ENCODE measurements at places on chromosomes 1 and 21. TPM values are rescaled to one million over a fixed set of nuclear protein-coding genes. Genes with fewer than 3 reads are reported as not detected.

- H3K36me3 ChIP-seq, result no peaks in the 10 kb centered on the region
- no peak for DNase-seq
- peaks cover 44% of the 10 kb centered on the region for H3K27me3 ChIP-seq
- no peak overlapping the region for H3K27ac ChIP-seq
Observed at GRCh38 chr1:29239142-29239541, 2.8 kb downstream of the PTPRU start.

DNA sequence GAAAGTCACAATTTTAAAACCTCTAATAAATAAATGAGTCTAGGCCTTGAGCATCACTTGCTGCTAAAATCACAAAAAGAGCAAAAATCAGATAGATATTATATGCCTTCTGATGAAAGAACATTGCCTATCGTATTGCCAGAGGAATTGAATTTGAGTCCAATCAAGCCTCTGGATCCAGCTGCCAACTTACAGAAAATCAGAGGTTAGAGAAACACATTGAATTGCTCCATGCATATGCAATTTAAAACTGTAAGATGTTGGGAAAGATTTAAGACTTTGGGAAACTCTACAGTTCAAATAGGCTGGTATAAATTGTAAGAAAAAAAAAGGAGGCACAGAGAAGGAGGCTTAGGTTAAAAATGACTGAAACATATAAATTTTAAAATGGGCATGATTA lies 93.5 kb downstream of the TM2D1 start:
- DNase-seq, result no peak
- H3K4me3 ChIP-seq, result no peak overlapping the region
- H3K4me1 ChIP-seq, result no peaks in the 10 kb centered on the region
- H3K36me3 ChIP-seq, result no peaks in the 10 kb centered on the region

GRCh38 chr1:31479811-31480210 lies 66.8 kb downstream of the SERINC2 start:
- no peaks in the 10 kb centered on the region for H3K36me3 ChIP-seq
- no peaks in the 10 kb centered on the region for H3K4me1 ChIP-seq
- H3K4me3 ChIP-seq, result no peak overlapping the region
- no peaks in the 10 kb centered on the region for H3K27me3 ChIP-seq

- H3K4me1 ChIP-seq, result no peaks in the 10 kb centered on the region
- peaks cover 2% of the 10 kb centered on the region for H3K27me3 ChIP-seq
- no peak overlapping the region for H3K4me3 ChIP-seq
- H3K27ac ChIP-seq, result no peak overlapping the region
Observed at GRCh38 chr1:56396581-56396980, 182.8 kb downstream of the PLPP3 start.

- no peak overlapping the region for H3K4me3 ChIP-seq
- no peaks in the 10 kb centered on the region for H3K4me1 ChIP-seq
- DNase-seq, result no peak
- no peak overlapping the region for H3K27ac ChIP-seq
Observed at GRCh38 chr1:187634940-187635339, 806.2 kb downstream of the PLA2G4A start.

DNA sequence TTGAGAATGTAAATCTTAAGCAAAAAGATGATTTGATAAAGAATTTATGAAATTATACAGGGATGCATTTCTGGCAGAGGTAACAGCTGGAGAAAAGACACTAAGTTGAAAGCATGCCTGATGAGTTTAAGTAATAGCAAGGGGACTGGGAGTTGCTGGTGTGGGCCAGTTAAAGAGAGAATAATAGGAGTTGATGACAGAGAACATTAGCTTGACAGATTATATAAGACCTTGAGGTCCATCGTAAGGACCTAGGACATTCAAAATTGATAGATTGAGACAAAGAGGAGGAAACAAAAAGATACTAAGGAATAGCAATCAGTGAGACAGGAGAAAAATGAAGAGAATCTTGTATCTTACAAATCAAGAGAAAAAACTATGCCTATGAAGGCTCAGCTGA lies 84.7 kb upstream of the TMPRSS15 start:
- no peaks in the 10 kb centered on the region for H3K27me3 ChIP-seq
- no peak overlapping the region for H3K4me3 ChIP-seq
- no peaks in the 10 kb centered on the region for H3K36me3 ChIP-seq
- no peaks in the 10 kb centered on the region for H3K4me1 ChIP-seq
- no peak overlapping the region for H3K27ac ChIP-seq

The IGSF9 gene
- not detected for total RNA-seq

The GPR3 gene
- 0.64 TPM for total RNA-seq

Measured in activated naive CD4-positive, alpha-beta T cell treated with anti-CD3 and anti-CD28 coated beads for 36 hours (primary cell).